Activated CD8-positive, alpha-beta memory T cell treated with anti-CD3 and anti-CD28 coated beads, Interleukin-2, amount 50 U/mL, for 4 hours (primary cell): ENCODE measurements at places on chromosomes 3 and 15.

- DNase-seq, result no peak
Observed at GRCh38 chr15:45254405-45254804, 2.4 kb downstream of the SLC28A2 start.

- no peak for DNase-seq
Observed at GRCh38 chr3:194683380-194683779, 2.3 kb upstream of the FAM43A start.

DNA sequence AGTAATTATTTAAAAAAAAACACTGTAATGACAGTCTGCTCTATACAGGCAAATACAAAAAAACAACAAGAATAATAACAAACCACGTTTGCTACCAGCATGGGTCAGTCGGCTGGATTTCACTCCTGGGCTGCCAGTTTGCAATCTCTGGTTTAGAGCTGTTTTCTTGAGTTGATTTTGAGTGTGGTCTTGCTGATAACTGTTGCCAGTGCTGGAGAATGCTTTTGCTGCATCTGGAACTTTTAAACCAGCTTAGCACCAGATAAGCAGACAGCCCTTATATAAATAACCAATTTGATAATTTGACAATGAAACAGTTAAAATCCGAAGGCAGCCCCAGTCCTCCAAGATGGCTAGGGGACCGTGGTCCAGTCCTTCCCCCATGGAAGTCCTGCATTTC, 14.0 kb upstream of the CTDSPL start:
- DNase-seq, result no peak

GRCh38 chr15:70093481-70094319, 4.0 kb downstream of the TLE3 start:
- no peak for DNase-seq

DNA sequence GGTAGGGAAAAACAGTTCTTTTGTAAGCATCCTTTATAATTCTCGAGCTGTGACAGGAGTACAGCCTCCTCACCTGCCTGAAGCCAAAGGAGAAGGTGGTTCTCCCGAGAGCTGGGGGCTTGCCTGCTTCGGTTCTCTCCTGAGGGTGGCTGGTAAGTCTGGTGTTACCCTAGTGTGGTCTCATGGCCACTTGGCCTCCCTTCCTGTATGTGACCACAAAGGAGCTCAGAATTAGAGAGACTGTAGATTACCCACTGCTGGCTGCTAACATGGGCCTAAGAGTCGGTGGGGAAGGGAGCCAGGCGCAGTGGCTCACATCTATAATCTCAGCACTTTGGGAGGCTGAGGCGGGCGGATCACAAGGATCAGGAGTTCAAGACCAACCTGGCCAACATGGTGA, 12.6 kb downstream of the PDHB start:
- no peak for DNase-seq

DNA sequence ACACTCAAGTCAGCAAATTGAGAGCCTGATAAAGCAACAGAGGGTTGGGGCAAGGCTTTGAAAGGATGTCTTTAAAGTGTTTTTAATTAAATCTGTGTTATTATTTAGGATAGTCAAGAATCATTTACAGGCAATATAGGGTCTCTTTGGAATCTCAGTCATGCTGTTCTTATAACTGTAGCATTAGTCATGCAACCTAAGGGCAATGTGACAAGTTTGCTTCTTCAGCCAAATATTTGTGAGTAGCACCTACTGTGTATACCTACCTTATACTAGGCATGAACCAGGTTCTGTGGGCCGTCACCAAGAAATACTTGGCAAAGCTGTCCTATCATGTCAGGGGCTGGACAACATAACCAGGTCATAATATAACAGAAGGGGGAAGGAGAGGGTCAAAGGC, 184.6 kb upstream of the TRIM42 start:
- no peak for DNase-seq

DNA sequence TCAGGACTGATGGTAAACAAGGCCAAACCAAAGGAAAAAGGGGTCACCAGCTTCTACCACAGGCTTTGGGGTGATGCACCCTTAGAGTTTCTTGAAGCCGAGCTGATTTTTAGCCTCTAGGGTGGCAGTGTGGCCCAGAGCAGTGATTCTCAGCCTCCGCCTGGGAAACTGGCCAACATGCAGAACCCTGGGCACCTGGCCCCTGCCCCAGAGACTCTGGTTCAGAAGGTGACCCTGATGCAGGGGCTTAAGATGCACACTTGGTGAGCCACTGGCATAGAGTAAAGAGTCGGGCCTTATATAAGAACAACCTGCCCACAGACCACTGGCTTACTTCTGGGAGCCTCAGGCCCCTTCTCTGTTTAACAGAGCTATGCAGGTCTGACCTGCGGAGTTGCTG, 44.5 kb downstream of the SYNM start:
- no peak for DNase-seq

DNA sequence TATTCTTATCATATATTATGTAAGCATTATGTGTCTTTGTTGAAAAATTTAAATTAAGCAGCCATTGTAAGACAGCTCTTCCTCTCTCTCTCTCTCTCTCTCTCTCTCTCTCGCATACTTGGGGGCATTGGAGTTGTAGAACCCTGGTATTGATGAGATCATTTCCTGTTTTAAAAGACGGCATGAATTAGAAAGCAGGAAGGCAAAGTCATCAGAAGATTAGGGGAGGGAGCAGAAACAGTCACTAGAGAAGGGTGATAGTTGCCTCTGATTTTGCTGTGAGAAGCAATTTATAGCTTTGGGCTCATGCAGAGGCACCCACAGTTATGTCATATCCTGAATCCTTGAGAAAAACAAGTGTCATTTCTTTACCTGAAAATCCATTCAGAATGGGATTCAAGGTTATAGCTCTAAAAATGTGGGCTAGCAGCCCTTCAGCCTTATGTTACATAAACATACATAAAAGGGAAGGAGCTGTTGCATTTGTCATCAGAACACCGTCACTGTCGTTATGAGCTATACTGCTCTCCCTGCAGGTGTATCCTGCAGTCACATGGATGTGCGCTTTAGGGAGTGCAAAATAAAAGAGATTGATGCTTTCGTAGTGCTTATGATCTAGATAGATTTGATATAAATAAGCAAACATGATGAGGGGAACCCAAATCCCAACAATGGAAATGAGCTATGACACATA, 213.8 kb downstream of the NR1D2 start:
- no peak for DNase-seq

- DNase-seq, result no peak
Observed at GRCh38 chr3:105793040-105793439, 75.8 kb downstream of the CBLB start.

- DNase-seq, result no peak
Observed at GRCh38 chr3:191398607-191399006, 62.4 kb upstream of the PYDC2 start.

DNA sequence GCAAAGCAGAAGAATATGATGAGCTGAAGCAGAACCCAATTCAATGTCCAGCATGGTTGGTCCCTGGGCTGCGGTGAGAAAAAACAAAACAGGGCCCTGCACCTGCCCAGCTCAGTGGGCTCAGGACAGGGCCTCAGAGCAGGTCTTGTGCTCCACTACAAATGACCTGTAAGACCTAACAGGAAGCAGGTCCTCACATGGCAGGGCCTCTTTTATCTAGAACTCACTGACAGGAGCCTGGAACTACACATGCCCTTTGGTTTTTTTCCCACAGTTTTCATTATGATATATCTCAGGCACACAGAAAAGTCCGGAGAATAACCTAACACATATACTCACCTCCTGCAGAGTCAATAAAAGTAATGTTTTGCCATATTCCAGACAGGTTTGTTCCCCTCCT, 38.4 kb downstream of the CCDC12 start:
- DNase-seq, result no peak

- DNase-seq, result no peak
Observed at GRCh38 chr3:138360869-138361525, 12.6 kb downstream of the MRAS start.

- no peak for DNase-seq
Observed at GRCh38 chr3:141915766-141916165, 39.3 kb downstream of the ATP1B3 start.

GRCh38 chr3:157360044-157360443, 76.6 kb upstream of the PTX3 start:
- DNase-seq, result no peak

- DNase-seq, result no peak
Observed at GRCh38 chr3:17412950-17413530, 329.4 kb downstream of the TBC1D5 start.

- peak; percentile 65 for DNase-seq
Observed at GRCh38 chr3:184289426-184289938, 9.6 kb upstream of the PSMD2 start.

- DNase-seq, result no peak
Observed at GRCh38 chr3:102124282-102124681, 275.0 kb downstream of the NFKBIZ start.

DNA sequence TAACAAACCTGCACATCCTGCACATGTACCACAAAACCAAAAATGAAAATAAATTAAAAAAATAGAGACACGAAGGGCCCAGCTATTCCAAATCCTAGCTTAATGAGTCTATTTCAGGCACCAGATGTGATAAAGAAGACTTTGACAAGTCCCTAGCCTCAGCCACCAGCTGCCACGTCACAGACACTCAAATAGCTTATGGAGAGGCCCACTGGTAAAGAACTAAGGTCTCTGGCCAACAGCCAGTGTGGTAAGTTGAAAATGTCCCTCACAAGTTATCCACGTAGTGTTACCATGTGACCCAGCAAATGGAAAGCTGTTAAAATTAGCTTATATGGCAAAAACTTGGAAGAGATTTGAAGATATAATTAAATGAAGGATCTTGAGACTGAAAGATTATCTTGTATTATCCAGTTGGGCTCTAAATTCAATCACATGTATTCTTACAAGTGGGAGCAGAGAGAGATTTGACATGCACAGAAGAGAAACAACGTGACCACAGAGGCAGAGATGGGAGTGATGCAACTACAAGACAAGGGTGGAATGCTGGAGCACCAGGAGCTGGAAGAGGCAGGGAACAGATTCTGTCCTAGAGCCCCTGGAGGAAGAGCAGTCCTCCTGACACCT, 10.9 kb downstream of the ACSBG1 start:
- DNase-seq, result no peak

- no peak for DNase-seq
Observed at GRCh38 chr15:91465696-91466095, 365.6 kb downstream of the SV2B start.

GRCh38 chr3:153903430-153903829, 217.8 kb upstream of the ARHGEF26 start:
- DNase-seq, result no peak

- DNase-seq, result no peak
Observed at GRCh38 chr3:46440531-46441294, 24.0 kb downstream of the LTF start.

- DNase-seq, result no peak
Observed at GRCh38 chr3:142987707-142988106, 13.7 kb upstream of the U2SURP start.

- no peak for DNase-seq
Observed at GRCh38 chr3:170727754-170728153, 141.9 kb upstream of the SLC7A14 start.
